ENCODE measurements at places on chromosomes 2 and 18. TPM values are rescaled to one million over a fixed set of nuclear protein-coding genes. Genes with fewer than 3 reads are reported as not detected.
A peak's percentile ranks its signal among the peaks of the same experiment; 100 is the strongest.

DNA sequence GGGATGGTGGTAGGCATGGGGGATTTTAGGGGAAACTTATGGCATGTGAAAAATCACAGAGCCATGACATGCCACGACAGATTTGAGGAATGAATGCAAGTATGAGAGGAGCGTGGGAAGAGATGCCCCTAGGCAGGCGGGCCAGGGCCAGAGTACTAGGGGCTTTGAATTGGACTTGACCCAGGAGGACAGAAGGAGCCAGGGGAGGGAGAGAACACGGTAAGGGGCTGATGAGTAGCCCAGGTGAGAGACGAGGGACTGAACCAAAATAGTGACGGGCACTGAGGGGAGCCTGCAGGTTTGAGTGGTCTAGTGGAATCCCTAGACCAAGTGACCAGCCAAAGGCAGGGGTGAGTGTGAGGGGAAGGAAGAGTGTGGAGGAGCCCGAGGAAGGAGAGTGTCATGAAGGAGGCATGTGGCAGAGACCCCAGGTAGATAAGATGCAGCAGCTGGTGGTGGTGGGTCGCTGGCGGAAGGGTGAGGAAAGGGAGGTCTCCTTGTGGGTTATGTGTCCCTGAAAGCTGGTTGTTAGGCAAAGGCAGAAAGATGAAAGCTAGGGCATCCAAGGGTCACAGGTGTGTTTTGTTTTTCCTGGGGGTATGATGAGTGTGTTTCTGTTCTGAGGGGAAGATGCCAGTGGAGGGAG lies 48.7 kb downstream of the ZBTB7C start:
- DNase-seq = no peak

DNA sequence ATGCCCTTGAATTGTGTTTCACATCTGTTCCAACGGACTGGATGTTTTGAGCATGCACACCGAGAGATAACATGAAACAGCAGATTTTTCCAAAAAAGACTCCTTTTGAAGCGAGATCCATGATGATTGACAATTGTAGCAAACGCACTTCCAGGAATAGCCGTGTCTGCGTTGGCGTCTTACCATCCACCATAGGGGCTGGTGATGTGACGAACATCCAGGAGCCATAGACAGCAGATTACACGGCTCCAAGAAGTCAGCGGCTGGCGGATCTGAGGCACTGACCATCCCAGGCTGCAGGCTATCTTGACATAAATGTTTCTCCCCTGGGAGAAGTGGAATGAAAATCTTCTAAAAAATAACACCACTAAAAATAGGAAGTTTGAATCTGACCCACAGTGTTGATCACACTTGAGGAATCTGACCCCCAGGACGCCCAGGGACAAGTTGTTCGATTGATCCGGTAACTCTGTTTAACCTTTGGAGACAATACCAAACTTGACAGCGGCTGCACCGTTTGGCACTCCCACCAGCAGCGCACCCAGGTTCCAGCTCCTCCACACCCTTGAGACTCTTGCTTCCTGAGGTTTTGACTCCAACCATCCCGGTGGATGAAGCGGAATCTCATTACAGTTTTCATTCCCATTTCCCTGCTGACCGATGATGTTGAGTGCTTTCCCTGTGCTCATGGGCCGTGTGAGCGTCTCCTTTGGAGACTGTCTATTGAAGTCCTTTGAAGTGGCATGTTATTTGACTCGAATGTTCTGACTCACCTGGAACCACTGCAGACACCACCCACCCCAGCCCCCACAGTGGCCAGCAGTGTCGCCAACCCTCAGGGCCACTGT lies 140.0 kb upstream of the GPC1 start:
- DNase-seq = no peak

GRCh38 chr2:61249521-61250071 lies 87.6 kb downstream of the C2orf74 start:
- DNase-seq = no peak

GRCh38 chr2:127909019-127909418 lies 23.3 kb upstream of the AMMECR1L start:
- no peak for DNase-seq

- peak; percentile 38 for DNase-seq
Observed at GRCh38 chr2:104872866-104873688, 19.2 kb downstream of the POU3F3 start.

DNA sequence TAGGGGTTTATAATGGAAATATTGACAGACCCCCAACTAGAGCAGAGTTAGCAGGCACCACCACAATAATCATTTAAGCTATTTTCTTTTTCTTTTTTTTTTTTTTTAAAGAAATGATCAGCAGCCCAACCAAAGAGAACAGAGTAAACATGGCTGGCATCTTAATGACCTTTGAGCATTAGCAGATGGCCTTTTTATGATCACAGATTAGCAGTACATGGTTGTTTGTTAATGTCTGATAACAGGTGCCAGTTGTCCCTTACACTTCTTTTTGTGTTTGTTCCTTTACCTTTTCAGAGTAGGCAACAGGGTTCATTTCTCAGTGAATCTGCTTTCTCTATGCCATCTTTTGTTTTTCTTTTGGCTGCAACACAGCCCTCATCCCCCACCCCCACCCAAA lies 747.0 kb downstream of the BCL11A start:
- DNase-seq = no peak

GRCh38 chr2:206982360-206982955 lies 43.1 kb downstream of the CPO start:
- no peak for DNase-seq

- DNase-seq = no peak
Observed at GRCh38 chr2:96347395-96347794, 11.8 kb downstream of the NCAPH start.

DNA sequence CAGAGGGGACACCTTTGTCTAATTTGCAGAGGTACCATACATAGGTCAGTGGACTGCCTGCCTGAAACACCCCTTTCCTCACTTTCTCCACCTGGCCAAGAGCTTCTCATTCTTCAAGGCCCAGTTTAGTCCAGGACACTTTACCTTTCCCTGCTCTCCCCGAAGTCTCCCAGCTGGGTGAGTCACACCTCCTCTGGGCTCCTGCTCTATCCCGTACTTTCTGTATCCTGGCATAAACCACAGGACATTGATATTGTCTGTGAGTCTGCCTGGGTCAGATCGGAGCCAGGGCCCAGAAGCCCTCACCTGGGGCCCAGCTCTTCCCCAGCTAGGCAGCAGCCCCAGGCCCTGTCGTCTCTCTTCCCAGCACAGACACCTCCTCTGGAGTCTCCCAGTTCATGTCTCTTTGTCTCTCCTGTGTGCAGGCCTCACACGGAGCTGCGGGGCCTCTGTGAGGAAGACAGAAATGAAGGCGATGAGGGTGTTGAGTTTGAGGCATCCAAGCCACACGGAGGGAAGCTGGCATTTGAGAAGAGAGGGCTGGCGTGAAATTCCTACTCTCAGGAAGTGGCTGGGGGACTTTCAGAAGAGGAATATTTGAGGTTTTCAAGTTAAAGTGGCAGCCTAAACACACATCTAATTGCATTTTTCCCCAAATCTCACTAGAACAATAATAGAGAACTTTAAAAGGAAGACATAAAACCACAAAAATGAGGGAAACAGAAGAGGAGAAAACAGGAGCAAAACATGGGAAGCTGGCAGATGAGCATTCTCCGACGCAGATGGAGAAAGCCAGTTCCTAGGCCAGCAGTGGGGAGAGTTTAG lies 79.6 kb upstream of the LAPTM4A start:
- no peak for DNase-seq

GRCh38 chr2:227267410-227268115 lies 57.5 kb upstream of the MFF start:
- DNase-seq = no peak

DNA sequence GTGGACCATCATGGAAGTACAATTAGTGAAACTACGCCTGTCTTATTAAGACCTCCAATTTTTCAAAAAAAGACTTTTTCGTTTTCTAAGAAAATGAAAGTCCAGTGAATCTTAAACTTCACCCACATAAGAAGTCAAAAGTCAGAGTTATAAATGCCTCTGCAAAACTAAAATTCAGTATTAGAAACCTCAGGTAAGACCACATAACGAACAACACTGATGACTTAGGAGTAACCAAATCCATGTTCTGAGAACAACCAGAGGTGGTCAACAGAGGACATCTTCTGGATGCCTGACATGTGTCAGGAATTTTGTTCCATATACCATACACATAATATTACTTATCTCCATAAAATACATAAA lies 62.4 kb downstream of the RPL31 start:
- DNase-seq = no peak

DNA sequence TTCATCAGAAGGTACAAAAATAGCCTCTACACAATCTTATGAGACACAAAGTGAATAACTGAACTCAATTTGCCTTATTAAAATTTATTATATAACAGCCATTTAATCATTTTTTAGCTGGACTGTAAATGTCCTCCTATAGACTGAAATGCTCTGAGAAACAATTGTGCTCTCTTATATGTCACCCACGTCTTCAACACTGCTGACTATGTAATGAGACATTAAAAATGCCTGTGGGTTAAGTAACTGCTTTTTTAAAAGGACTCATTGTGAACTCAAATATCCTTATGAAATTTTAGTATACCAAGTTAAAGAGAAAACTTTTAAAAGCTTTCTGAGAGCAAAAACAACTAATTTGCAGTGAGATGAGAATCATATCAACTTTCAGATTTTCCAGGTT lies 10.4 kb upstream of the GALNT1 start:
- no peak for DNase-seq

DNA sequence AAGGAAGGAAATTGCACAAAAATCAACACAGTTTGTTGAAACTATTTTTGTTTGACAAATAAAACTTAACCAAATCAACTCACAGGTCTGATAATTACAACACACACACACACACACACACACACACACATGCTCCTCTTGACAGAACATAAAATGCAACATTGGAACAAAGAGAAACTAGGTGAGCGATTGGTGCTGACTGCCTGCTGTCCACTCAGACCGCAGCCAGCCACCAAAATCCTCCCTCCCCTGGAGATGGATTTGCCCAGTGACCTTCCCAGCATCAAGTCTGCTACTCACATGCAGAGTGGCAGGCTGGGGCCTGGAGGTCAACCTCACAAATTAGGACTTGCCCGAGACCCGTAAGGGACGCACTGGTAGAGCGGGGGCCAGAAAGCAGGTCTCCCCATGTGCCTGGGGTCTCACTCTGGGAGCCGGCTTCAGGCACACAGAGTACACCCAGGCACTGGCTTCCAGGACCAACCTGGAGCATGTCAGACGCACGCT lies 61.4 kb downstream of the DIPK1C start:
- no peak for DNase-seq

- DNase-seq = no peak
Observed at GRCh38 chr2:232955856-232956255, 57.2 kb downstream of the NGEF start.

GRCh38 chr2:21773168-21773567 lies 649.4 kb downstream of the TDRD15 start:
- no peak for DNase-seq

DNA sequence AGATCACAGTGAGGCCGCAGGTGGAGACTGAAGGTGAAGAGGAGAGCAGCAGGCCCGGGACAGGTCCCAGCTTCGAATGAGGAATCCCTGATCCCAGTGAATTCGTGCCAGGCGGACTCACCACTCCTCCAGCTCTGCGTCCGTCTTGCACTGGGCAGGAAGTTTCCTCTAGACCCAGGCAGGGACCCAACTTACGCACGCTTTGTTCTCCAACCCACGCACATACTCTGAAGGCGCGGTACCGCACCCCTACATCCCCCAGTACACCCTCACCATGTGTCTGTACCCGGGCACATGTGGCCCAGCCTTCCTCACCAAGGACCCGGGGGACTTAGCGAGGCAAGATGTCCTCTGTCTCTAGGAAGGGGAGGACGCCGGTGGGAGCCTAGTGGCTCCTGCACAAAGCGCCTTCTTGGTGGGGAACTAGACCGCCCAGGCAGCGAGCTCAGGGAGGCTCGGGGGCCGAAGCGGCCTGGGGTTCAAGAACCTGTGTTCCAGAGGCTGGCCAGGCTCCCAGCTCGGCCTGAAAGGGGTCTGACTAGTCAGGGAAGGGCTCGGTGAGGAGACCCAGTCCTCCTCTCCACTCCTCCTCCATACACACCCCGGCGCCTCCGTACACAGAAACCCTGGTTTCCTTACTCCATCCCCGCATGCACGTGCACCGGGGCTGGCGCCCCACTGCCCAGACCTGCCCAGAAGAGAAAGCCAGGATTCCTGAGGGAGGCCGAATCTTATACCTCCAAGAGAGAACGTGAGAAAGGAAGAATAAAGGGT lies 38.3 kb upstream of the ATP6V1B1 start:
- no peak for DNase-seq

DNA sequence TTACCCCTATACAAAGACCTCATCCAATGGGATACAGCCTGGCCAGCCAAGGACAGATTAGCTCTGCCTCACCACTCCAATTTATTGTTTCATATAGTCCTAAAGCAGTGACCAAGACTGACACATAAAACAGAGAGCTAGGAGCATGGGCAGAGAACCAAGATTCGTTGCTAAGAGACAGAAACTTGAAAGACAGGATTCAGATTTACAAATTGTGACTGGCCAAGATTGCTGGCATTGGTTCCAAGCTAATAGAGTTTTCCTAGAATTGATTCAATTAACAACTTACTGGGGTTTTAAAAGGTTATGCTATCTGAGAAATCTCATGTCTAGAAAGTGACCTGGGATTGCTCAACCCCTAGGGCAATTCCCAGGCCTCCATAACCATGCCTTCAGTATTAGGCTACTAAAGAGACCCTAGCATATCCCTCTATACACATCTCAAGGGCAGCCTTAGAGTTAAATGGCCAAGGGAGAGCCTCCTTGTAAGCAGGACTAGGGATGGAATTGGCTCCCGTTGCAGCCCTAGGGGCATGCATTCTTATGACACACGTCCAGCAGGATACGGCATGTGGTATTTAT lies 75.6 kb downstream of the ICOS start:
- no peak for DNase-seq

DNA sequence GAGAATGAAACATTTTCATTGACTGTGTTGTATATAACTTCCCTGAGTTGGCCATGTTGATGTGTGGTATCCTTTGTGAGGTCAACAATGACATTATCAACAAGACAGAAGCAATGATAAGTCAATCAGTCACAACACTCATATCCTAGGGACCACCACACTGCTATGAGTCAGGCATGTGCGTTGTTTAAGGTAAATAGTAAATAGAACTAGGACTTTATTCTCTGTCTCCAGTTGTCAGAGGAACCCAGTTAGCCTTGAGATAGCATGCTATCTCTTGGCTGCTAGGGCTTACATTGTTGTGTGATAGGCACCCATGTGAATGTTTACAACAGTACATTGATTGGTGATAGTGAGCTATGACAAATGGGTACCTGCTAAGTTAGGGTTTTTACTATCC lies 37.3 kb downstream of the GPD2 start:
- no peak for DNase-seq

- no peak for DNase-seq
Observed at GRCh38 chr2:41962922-41963622, 84.7 kb upstream of the PKDCC start.

LRRC30 gene
- not detected for total RNA-seq

DSG4 gene
- total RNA-seq = not detected

HOXD10 gene
- not detected for total RNA-seq

CHRND gene
- total RNA-seq = not detected

GMPPA gene
- total RNA-seq = 52.0 TPM

ALPG gene
- not detected for total RNA-seq

TMEM163 gene
- total RNA-seq = 0.27 TPM

EFHD1 gene
- 0.48 TPM for total RNA-seq

IL36B gene
- not detected for total RNA-seq

GCG gene
- total RNA-seq = not detected

ZNF804A gene
- not detected for total RNA-seq

TM4SF20 gene
- total RNA-seq = not detected

Data from activated T-helper 2 cell treated with anti-CD3 and anti-CD28 coated beads, Interferon-gamma antibody, Interleukin-2, Interleukin-4, amounts not matched to agents 10 μg/mL and 5 μg/mL and 100 μg/mL, durations not matched to agents 14 hours and 24 hours and 36 hours (primary cell).